ENCODE measurements at places on chromosomes 2 and 18.

DNA sequence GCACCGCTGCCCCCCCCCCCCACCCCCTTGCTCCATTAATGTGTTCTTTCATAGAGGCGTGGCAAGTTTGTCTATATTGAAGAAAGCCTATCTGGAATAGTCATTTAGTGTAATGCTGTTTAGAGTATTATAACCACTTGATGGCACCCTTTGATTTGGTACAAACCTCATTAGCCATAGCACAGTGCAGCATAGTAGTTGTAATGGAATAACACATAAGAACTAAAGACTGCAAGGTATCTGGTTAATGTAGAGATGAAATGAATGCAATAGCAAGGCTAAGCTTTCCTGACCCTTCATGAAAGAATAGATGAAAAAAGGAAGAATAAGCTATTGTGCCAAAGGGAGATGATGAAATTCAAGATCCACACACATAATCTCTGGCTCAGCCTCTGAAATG, 81.9 kb downstream of the EHBP1 start:
- DNase-seq = no peak

- DNase-seq = no peak
These were observed 156.2 kb downstream of the MIB1 start for GRCh38 chr18:21896732-21897336.

DNA sequence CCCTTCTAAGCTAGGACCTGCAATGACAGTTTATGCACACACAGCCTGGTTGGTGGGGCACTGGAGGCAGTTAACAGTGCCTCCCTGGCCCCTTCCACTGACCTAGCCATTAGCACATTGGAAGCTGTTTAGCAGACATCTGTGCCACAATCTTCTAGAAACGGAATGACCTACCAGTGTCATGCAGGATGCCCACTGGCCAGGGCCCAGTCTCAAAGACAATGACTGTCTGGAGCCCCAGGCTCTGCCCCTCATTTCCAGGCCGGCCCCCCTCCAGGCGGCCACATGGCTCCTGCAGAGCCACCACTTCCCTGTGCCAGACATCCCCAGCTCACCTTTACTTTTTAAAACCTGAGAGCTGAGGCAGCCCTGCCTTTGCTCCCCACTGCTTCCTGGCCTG, 123.5 kb upstream of the CAPN13 start:
- DNase-seq = no peak

DNA sequence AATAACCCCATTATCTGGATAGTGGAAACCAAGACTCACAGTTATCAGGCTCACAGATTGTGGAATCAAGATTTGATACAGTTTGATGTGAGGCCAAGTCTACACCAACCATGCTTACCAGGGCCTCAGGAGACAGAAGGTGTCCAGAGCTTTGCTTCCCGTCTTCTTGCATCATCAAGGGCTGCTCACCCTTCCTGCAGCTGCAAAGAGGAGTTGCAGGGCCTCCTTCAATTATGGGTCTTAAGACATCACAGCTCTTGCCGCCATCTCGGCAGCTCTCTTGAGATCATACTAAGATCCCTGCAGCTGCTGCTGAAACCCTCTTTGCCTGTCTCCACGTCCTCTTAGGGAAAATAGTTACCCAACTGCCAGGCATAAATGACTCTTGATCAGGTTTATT, 176.0 kb downstream of the MGAT5 start:
- no peak for DNase-seq

DNA sequence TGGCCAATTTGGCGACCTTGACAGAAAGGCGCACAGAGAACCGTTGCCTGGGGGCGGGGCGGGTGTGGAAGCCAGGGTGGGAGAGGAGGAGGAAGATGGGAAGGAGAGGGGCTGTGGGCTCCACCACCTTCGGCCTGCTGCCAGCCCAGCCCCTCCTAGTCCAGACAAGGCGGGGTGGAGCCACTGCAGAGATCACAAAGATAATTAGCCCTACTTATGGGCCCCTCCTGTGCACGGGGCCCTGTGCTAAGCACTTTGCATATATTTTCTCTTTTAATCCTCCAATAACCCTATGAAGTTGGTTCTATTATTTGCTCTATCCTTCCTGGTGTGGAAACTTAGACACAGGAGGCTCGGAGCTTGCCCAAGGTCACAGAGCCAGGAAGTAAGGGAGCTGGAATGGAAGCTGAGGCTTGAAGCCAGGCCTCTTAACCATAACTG, 13.7 kb upstream of the ECEL1 start:
- no peak for DNase-seq

- DNase-seq = no peak
These were observed 6.6 kb upstream of the MTHFD2 start for GRCh38 chr2:74191596-74192380.

DNA sequence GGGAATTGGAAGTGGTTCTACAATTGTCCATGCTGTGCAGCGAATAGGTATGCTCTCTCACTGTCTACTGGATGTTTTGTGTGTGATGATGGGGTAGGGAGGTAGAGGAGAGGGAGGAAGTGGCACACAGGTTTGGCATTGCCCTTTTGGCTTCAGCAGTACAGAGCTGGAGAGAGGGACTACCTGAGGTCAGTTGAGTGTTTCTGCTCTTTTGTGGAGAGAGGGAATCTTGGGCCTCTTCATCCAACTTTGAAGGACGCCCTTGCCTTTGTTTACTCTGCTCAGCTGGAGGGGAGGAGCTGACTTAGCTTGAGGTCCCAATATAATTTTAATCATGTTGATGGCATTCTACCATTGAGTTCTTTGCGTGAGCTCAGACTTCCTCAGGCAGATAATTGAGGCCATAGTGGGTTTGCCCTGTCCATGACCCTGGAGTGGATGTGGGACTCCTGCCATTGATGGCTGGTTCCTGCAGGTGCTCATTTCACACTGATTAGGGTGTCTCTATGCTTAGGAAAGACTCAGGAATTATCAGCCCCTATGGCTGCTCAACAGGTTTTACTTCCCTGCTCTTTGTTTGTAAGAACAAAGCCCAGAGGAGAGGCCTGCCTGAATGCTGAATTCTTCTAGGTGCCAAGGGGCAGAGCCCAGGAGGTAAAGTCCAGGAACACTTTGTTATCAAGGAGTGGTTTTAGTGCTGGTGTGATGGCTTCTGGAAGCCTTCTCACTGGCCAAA, 7.2 kb downstream of the RPIA start:
- DNase-seq = no peak

DNA sequence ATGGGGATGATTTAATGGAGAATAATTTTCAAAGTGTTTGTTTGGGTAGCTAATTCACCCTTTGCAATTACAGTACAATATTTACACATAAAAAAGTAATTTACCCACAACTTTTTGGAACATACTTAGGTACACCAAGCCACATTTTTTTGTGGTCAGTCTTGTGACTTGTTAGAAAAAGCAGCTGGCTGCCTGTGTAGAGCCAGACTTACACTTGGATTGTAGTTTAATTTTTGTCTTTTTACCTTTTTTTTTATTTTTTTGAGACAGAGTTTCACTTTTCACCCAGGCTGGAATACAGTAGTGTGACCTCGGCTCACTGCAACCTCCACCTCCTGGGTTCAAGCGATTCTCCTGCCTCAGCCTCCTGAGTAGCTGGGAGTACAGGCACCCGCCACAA, 45.4 kb downstream of the RALBP1 start:
- no peak for DNase-seq

DNA sequence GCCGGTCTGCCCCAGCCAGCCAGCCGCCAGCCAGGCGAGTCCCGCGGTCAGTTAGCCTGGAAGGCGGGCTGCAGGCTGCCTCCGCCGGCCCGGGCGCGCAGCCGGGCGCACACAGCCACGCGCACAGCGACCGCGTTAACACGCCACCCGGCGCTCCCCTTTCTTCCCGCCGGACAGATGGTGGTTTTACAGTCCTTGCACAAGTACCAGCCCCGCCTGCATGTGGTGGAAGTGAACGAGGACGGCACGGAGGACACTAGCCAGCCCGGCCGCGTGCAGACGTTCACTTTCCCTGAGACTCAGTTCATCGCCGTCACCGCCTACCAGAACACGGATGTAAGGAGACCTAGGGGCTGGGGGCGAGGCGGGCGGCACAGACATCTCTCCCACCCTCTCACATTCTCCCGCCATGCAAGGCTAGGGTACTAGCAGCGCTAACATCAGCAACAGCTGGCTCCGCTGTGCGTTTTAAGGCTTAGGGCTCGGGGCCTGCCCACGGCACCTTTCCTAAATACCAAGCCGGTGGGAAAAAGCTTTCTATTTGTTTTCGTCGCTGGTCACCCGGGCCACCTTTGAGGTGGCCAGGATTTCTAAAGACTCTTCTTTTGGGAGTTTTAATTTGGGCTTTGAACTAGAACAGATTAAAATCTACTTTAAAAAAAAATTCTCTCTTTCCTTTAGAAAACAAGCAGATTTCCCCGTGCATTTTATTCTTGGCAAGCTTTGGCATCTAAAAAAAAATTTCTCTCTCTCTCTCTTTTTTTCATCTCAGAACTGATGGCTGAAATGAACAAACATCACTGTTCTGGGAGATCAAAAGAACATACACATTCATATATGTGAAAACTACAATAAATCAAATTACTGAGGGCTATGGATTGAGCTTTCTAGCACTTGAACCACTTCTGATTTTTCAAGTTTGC, 2.9 kb downstream of the TBR1 start:
- no peak for DNase-seq

- no peak for DNase-seq
These were observed 250.9 kb downstream of the IRS1 start for GRCh38 chr2:226548732-226549131.

- DNase-seq = no peak
These were observed 1.4 kb downstream of the ARL4C start for GRCh38 chr2:234495251-234496054.

- DNase-seq = no peak
These were observed 7.8 kb upstream of the ARHGAP25 start for GRCh38 chr2:68726608-68727367.

GRCh38 chr18:78975699-78976335, 3.8 kb upstream of the SALL3 start:
- DNase-seq = no peak

- DNase-seq = no peak
These were observed 128.7 kb downstream of the CAPN13 start for GRCh38 chr2:30678410-30679137.

- DNase-seq = no peak
These were observed 20.2 kb upstream of the DLX1 start for GRCh38 chr2:172065111-172065510.

GRCh38 chr2:102116630-102117471, 25.7 kb upstream of the IL1R1 start:
- no peak for DNase-seq

- DNase-seq = no peak
These were observed 1.1 kb upstream of the BOLL start for GRCh38 chr2:197786010-197786877.

GRCh38 chr2:74387346-74387745, 7.2 kb upstream of the DCTN1 start:
- DNase-seq = no peak

- no peak for DNase-seq
These were observed 43.1 kb downstream of the TNS1 start for GRCh38 chr2:217959723-217960122.

DNA sequence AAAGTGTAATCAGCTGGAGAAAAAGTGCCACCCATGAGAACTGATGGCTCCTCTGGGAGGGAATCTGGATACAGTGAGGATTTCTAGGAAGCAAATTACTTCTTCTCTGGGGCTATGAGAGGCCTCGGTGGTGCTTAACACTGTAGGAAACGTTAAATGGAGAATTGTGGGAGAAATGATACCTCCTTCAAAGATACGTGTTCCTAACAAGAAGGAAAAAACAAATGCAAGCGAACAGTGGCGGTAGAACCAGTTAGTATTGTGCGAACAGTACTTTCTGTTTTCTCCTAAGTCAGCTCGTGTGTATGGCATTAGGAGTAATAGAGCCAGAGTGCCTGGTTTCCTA, 587 bp upstream of the MTIF2 start:
- DNase-seq = no peak

DNA sequence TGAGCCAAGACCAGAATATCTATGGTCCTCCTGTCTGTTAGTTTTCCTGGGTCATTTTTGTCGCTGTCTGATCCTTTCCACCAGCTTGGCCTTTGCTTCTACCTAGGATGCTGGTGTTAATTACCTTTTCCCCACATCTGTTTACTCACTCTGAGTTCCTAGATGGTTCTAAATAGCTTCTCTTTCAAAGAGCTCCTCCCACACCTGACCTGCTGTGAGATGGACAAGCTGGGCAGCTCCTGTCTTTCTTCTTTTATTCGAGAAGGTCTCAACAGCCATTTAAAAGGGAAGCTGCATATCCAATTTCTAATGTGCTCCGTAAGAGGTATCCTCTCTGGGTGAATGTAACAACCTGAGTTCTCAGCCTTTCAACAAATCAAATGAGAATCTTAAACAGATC, 156.2 kb downstream of the HRH4 start:
- no peak for DNase-seq

- no peak for DNase-seq
These were observed 73.5 kb downstream of the FBXO15 start for GRCh38 chr18:74073957-74074667.

GRCh38 chr2:177602611-177603164, 210.1 kb downstream of the AGPS start:
- DNase-seq = no peak

GRCh38 chr2:94999431-94999883, 26.1 kb upstream of the MAL start:
- no peak for DNase-seq

All from smooth muscle cell of the brain vasculature (primary cell).